ENCODE measurements at places on chromosomes 13 and 19.
A peak's percentile ranks its signal among the peaks of the same experiment; 100 is the strongest.

DNA sequence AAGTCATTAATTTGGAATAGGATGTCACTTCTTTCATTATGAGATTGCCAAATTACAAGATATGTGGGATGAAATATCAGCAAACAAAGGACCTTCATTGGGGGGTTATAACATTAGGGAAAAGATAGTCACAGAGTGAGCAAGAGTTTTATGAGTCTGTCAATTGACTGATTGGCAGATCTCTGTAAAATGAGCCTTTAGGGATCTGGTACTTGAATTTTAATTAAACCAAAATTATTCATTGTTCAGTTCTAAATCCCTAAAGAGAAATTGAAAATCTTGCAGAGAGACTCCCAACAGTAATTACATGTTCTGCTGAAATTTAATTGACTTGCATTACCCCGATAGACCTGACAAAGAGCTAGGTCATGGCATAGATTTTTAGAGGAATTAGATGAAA, 768.1 kb upstream of the SPRY2 start:
- DNase-seq = no peak

GRCh38 chr13:76439546-76439945, 446.7 kb downstream of the KCTD12 start:
- no peak for DNase-seq

- DNase-seq = no peak
These were observed 159.5 kb downstream of the KDM4B start for GRCh38 chr19:5128251-5128935.

DNA sequence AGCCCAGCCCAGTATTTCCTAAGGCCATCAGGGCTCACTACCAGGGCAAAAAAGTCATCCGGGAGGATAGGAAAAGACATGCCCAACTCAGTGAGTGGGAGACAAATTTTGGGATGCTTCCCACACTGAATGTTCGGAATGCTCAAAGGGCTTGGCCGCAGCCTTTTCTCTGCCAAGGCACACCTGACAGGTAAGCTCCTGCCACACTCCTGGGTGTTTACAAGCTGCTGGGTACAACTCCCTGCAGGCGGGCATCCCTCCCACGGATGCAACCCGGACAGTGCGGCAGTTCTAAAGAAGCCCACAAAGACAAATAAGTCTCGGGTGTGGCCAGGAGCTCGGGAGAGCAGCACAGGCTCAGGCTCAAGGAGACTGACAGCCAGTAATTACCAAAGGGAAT, 28.1 kb downstream of the SLC7A1 start:
- DNase-seq = no peak

DNA sequence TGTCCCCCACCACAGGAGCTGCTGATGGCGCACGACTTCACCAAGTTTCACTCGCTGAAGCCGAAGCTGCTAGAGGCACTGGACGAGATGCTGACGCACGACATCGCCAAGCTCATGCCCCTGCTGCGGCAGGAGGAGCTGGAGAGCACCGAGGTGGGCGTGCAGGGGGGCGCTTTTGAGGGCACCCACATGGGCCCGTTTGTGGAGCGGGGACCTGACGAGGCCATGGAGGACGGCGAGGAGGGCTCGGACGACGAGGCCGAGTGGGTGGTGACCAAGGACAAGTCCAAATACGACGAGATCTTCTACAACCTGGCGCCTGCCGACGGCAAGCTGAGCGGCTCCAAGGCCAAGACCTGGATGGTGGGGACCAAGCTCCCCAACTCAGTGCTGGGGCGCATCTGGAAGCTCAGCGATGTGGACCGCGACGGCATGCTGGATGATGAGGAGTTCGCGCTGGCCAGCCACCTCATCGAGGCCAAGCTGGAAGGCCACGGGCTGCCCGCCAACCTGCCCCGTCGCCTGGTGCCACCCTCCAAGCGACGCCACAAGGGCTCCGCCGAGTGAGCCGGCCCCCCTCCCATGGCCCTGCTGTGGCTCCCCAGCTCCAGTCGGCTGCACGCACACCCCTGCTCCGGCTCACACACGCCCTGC, 4.4 kb upstream of the NOP53 start:
- no peak for DNase-seq

GRCh38 chr13:112443995-112444311, 67.8 kb downstream of the SPACA7 start:
- DNase-seq = peak; percentile 23

DNA sequence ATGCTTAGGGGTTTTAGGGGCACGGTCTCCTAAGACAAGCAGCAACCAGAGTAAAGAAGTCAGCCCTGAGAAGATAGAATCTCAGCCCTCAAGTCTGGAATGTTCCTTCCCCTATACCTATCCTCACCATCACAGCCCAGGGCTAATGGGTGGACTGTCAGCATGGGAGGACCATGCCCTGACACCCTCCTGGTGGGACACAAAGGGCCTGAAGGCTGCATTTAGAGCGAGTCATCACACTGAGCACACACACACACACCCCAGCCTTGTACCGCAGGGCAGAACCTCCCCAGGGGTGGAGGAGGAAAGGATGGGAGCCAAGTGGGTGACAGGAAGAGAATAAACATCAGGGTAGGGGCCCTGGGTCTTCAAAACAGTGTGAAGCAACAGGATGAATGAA, 174.8 kb upstream of the SERP2 start:
- no peak for DNase-seq

- DNase-seq = no peak
These were observed 484.6 kb downstream of the TSHZ3 start for GRCh38 chr19:30864391-30865215.

DNA sequence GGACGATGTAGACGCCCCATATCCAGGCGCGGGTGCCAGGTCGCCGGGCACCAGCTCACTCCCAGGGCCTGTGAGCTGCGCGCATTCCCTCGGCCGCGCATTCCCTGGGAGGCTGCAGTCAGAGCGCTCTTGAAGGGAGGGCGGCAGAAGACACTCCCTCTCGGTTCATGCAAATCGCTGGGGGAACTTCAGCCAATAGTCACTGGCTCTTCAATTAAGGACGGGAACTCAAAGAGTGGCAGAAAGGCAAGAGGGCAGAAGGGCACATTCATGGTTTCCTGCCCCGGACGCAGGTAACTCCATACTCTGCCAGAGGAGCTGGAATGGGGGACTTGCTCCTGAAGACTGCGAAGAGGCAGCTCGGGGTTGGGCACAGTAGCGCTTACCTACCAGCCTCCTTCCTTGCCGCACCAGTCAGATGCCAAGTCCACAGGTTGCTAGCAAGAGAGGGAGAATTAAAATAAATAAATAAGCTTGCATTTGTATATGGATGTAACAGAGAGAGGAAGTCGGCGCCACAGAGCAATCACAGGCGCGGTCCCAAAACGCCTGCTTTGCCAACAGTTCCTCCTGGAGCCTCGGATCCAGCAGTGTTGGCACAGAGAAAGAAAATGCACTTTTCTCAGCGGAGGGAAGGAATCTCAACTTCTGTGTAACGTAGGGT, 459 bp downstream of the PCDH20 start:
- DNase-seq = no peak

DNA sequence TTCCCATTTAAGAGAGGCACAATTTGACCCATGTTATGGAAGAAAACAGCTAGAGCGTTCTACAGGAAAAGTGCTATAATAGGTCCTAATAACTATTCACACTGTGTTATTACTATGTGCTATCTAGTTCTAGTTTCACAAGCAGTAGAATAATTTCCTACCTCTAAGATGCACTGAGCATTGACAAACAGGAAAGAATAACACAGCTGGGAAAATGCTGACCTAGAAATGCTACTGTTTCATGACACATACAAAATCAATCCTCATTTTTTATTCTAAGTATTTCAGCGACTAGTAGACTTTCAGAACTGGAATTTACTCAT, 259.5 kb downstream of the ITGBL1 start:
- no peak for DNase-seq

DNA sequence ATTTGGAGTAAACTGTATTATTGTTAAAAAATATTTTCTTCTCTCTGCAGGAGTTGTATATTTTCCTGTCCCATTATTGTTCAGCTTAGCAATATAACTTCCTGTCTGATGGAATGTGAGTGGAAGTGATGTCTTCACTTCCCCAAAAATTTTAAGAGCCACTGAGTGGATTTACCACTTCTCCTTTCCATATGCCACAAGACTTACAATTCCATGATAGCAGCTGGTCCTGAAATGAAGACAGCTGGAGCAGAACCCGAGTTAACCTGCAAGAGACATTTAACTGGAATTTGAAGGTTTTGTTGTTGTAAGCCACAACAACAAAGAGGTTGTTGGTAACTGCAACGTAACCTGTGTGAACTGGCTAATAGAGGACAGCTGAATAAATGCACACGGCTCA, 23.4 kb upstream of the TBC1D4 start:
- DNase-seq = no peak

GRCh38 chr19:17404621-17405249, 695 bp downstream of the BST2 start:
- DNase-seq = no peak

GRCh38 chr19:44974857-44975256, 19.7 kb downstream of the CLPTM1 start:
- DNase-seq = no peak

GRCh38 chr19:48511800-48512503, at the start of gene LMTK3:
LMTK3 (minus strand) TSS chr19:48511835; CDS start chr19:48511576, 259 bp downstream.
- peak; percentile 62 for DNase-seq

GRCh38 chr19:33703821-33704220, 82.1 kb downstream of the CHST8 start:
- DNase-seq = no peak

GRCh38 chr19:4732680-4733114, 9.1 kb upstream of the DPP9 start:
- DNase-seq = no peak

- no peak for DNase-seq
These were observed 68.3 kb upstream of the FBXL3 start for GRCh38 chr13:77095288-77095687.

DNA sequence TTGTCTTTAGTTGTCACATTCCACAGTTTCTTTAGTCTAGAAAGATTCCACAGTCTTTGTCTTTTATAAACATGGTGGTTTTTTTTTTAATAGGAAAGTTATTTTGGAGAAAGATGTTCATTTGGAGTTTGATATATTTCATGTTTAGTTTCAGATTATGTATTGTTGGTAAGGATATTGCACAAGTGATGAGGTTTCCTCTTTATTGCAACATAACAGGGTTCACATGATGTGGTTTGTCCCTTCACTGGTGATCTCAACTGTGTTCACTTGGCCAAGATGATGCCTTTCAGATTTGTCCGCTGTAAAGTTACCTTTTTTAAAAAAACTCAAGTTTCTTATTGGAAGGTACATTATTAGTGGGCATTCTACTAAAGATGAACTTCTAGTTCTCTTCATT, 3.2 kb downstream of the ZNF230 start:
- DNase-seq = no peak

DNA sequence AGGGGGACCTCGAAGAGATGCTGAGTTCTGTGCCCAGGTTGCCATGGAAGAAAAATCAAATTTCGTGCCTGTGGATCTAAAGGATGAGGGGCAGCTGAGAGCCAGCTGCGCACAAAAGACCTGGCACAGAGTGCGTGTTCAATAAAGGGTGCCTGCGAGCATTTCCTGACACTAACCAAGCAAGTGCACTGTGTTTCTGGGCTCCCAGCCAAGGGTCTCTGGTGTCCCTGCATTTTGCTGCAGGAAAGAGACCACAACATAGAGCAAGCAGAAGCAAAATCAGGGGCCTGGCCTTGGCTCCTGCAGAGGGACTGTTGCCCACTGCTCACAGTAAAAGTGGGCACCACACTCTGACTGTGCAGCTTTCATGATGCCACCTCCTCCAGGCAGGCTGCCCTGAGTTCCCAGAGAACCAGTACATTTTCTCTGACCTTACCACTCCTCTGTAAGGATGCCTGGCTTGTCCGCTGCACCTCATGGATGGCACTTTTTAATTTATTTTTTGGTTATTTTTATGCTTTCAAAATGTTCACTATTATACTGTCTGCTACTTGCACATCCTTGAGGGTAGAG, 70.8 kb upstream of the GPR12 start:
- no peak for DNase-seq

DNA sequence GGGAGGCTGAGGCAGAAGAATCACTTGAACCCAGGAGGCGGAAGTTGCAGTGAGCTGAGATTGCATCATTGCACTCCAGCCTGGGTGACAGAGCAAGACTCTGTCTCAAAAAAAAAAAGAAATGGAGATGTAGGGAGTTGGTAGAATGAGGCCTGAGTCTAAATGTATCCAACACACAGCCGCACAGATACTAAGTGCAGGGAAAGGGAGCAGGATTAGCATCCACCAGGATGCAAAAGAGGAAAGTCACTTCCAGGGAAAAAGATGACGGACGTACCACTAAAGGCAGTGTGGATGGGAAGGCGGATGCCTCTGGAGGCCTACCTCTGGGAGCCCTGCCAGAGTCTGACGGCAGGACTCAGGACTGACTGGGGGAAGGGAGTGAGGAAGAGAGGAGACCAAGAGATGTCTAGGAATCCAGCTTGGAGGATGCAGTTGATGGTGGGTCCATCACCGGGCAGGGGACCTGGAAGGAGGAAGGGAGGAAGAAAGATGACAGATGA, 6.8 kb downstream of the FAM98C start:
- DNase-seq = no peak

GRCh38 chr19:16070366-16070990, 5.8 kb upstream of the TPM4 start:
- peak; percentile 59 for DNase-seq

DNA sequence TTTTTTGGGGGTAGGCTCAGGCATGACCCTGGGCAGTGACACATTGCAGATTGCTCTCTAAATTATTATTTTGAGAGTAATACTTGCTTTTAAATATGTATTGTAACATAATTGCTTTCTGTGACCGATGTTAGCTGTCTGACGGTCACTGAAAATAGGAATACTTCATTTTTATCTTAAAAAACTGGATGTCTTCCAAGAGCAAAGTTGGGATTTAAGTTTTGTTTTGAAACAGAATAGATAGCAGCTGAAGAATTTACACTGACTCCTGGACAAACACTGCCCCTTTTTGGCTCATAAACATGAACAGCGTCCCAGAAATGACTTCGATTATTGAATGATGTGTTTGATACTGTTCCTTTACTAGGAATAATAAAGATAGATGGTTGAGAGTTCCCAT, 535.9 kb downstream of the GPC5 start:
- no peak for DNase-seq

DNA sequence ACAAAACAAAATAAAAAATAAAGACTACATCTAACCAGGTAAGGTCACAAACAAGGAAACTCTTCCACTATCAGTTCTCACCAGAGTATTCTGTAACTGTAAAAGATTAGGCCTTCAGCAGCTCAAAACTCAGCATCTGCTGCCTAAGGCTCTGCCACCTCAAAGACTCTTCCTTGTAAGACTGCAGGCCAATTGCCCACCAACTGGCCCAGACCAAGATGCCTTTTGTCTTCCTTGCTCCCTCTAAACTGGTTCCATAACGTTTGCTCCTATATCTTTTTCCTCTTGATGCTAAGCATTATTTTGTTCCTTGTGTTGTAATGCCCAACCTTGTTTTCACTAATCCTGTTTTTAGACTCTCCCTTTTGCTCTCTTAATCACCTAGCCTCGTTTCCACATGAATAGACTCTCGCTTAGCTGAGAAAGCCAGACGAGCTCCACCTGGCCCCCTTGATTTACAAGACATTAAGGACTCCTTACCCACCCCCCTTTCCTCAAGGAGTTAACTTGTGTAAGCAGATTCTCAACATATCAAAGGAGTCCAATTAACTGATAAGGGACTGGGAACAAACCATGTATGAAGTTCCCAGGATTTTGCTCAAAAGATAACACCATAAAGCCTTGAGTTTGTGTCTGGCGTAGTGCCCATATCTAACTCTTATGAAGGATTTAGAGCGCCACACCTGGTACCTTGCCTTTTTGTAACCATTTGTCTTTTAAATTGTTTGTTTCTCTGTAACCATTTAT, 1.5 kb downstream of the ZNF814 start:
- no peak for DNase-seq

All from activated CD4-positive, alpha-beta T cell treated with anti-CD3 and anti-CD28 coated beads for 24 hours (primary cell).